ENCODE measurements at places on chromosomes 1 and 21.

DNA sequence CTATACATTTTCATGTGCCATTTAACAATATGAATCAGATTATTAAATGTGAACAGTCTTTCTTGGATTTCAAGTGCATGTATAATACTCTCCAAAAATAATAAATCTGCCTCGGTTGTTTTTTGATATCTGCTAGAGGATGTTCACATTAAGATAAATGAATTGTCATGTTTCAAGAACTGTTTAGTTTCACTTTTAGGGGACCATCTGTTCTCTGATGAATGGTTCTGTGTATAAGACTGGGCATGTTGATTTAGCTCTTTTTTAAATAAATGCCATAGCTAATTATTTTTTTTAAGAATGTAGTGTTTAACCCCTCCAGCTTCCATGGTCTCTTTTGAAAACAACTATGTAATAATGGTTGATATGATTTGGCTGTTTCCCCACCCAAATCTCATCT, 1245.1 kb upstream of the ADGRL4 start:
- no peak for DNase-seq

DNA sequence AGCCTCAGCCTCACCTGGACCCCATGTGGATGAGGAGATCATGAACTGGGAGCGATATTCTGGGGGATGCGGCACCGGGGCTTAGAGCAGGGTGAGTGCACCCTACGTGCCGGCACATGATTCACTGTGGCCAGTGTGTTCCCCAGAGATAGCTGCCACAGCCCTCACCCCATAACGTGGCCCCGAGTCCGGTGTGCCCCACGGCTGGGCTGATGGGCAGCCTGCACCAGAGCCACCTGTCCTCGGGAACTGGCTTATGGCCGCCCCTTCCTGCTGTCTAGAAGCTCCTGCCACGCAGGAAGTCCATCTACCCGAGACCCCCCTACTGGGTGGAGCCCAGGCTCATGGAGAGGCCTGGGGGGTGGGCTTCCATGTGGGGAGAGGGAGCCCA, 39.1 kb upstream of the SLC19A1 start:
- no peak for DNase-seq

DNA sequence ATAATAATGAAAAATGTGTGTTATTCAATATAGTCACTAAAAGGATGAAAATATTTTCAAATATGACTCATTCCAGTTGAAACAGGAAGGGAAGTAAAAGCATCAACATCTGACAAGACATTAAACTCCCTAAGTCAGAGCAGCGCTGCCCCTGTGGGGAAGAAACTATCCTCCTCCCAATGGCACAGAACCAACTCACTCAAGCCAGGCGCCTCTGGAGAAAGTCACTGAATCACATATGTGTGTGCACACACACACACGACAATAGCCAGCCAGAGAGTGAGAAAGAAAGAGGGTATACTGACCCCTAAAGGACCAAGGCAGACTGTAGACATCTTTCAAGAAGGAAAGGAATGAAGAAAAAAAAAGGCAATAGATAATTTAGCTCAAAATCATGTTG, 126.9 kb downstream of the SETD4 start:
- no peak for DNase-seq

GRCh38 chr1:77541162-77541545, 141.3 kb downstream of the ZZZ3 start:
- DNase-seq, result no peak

DNA sequence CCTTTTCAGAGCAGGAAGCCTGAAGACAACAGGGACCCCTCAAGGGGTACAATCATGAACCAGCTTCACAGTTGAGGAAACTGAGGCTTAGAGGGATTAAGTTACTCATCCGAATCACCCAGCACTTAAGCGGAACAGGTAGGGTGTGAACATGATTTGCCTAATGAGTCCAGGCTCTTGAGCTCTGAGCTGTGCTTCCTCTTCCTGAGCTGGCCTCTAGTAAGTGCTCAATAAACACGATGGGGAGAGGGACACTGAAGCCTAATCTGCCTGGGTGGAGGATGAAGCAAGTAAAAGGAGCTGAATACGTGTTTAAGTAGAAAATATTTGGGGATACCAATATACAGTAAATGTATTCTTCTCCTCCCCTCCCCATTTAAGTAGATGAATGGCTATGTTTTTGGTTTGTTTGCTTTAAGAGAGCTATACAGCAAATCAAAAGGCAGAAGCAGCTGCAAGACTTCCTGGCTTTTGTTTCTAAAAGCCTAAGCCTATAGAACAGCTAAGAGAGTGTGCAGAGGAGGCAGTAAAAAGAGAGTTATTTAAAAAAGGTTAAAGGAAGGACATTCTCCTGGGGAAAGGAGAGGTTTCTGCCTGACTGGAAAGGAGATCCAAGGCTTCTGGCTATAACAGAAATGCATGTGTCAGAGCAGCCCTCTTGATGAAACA, 20.5 kb downstream of the STPG1 start:
- peak; percentile 22 for DNase-seq

GRCh38 chr1:235622936-235623779, 26.4 kb downstream of the GNG4 start:
- DNase-seq, result no peak

DNA sequence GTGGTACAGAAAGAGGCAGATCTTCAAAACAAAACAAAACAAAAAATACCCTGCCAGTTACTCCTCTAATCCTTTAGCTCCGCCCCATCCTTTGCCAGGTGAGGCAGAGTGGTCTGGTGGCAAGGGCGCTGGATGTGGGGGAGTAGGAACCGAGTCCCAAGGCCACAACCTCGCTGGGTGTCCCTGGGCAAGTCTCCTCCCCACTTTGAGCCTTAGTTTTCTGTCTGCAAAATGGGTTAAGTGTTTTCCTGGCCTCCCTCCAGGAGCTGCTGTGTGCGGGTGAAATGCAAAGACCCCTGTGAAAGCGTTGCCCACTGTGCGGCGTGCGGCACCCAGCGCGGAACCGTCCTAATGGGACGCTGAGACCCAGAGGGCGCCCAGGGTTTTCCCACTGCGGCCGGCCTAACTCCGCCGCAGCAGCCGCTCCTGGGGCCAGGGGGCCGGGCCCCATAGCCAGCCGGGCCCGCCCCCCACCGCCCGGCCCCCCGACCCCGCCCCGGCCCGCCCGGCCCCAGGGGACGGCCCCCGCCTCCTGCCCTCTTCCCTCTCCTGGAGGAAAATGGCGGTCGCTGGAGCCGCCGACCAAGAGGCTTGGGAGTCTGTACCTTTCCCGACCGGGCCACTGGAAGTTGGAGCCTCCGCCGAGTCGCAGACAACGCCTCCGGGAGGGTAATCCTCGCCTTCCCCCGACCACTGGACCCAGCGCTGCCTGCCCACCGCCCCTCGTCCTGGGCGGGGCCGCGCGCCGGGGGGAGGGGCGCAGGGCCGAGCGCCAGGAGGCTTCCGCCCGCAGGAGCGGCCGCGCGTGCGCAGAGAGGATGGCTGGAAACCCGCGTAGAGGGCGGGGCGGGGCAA, at the start of the genes ERMAP and SVBP:
Gene ERMAP (plus strand): TSS at position 538 of the 855 bp plus-strand sequence. CDS start 13,327 bp downstream, outside the sequence.
Gene SVBP (minus strand): TSS at position 813 of the 855 bp plus-strand sequence. CDS start 853 bp downstream, outside the sequence.
- DNase-seq, result peak; percentile 91

DNA sequence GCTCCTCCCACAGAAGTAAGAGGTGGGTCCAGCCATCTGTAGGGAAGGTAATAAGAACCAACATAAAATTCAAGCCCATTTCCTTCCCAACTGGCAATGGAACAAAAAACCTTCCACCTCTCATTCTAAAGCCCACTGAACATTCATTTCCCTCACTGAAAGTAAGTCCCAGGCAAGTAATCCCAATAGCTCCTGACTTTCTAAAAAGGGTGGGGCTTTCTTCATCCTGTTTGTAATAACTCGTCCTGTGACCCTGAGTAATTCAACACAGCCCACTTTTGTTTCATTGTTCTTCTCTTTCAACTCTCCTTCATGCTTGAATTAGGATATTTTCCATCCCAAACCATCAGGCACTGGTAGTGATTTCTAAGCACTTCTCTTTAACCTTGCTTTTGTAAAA, 74.9 kb downstream of the DAB1 start:
- DNase-seq, result no peak

GRCh38 chr1:198316546-198317100, 159.8 kb downstream of the NEK7 start:
- DNase-seq, result no peak

DNA sequence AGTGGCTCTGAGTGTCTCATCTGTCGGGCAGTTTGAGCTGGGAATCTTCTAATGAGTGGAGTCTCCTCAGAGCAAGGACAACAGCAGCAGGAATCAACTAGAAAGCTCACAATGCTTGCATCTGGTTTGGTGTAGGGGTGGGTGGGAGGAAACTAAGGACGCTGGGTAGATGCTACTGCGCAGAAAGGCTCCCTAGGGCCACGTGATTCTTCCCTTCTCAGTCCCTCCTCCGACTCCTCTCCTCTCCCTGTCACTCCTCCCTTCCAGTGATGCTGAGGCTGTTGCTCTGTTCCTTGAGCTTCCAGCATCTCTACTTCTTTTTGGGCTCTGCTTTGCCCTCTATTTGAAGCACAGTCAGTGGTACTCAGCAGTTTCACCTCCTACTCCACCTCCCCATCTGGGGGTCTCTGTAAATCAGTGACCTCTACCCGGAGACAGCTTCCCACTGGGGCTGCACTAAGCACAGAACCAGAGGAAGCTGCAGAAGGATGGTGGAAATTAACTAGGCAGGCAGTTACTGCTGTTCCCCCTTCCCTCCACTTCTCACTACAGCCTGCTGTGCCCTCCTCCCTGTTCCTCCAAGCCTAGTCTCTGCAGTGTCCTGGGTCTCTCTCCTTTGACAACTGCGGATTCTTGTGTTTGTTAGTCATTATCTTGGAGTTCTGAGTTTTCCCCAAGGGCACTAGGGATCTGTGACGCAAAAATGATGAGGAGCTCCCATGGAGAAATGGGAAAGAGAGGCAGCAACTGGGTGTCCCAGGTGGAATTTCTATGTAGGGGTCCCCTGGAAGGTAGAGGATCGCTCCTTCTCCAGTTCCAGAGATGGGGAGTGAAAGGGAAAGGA, 5.8 kb downstream of the LINGO4 start:
- no peak for DNase-seq

DNA sequence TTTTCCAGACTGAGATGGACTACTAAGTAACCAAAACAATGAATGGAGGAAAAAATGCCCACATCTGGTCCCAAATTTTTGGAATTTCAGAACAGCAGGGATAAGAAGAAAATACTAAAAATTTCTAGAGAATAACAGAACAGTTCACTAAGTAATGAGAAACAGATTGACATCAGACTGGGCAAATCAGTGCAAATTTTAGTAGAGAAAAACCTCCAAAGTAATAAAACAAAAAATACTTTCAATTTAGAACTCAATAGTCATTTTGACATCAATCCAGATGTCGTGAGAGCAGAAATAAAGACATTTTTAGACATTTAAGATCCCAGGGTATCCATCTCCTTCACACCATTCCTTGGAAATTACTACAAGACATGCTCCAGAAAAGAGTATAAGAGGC, 39.3 kb downstream of the CRP start:
- DNase-seq, result no peak

DNA sequence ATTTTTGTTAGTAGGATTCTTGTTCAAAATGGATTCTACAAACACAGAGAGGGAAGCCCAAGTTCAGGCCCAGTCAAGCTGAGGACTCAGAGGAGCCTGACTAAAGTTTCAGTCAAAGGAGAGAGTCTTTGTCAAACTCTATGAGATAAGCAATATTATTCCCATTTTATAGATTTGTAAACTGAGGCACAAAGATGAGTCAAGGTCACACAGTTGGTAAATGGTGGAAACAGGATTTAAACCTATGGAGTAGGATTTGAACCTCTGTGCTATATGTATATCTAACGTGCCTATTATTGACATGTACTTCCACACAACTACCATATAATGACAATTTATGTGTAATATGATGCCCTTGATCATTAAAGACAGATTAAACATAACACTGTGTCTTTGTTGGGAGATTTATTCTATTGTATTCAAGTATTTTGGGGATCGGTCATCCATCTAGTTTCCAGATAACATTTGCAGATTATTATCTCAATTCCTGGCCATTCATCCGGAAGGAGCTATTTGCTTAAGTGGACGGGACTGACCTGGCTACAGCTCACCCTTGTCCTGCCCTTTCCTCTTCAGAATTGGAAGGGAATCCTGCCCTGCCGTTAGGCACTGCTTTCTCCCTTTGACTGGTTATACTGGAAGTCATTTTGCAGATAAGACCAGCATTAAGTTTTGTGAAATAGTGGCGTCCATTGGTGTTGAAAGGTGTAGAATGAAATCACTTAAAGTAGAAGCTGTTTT, 86.1 kb upstream of the LMO4 start:
- DNase-seq, result no peak

- no peak for DNase-seq
Measured at GRCh38 chr1:2832506-2833453, 31.3 kb upstream of the TTC34 start.

DNA sequence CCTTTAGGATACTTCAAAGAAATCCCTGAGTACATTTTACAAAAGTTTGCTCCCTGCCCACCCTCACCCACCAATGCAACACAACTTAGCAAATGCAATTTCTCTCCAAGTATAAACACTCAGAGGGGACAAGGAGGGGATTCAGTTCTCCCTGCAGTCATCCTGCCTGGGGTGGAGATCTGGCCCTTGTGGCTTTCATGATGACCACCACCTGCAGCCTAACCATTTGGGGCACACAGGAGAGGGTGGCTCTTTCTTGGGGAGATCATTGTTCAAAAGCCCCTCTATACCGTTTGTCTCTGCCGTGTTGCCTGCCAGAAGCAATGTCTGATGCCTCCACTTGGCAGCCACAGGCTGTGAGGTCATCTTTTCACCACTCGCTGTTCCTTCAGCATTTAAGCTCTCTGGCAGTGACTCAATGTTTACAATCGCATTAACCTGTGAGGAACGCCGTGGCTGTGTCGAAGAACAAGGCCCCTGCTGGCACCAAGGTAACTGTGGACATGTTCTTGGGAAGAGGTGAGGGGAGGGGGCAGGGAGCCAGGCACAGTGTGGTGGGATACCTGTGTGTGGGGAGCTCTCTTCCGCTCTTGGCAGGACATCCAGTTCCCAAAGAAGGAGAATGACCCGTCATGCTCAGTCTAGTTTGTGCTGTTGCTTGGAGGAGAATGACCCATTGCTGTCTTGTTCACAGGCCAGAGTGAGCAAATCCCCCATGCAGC, 103.9 kb upstream of the DUSP10 start:
- DNase-seq, result no peak

- no peak for DNase-seq
Measured at GRCh38 chr1:27971674-27972073, 11.9 kb downstream of the XKR8 start.

- DNase-seq, result no peak
Measured at GRCh38 chr1:18032172-18032859, 75.3 kb upstream of the IGSF21 start.

DNA sequence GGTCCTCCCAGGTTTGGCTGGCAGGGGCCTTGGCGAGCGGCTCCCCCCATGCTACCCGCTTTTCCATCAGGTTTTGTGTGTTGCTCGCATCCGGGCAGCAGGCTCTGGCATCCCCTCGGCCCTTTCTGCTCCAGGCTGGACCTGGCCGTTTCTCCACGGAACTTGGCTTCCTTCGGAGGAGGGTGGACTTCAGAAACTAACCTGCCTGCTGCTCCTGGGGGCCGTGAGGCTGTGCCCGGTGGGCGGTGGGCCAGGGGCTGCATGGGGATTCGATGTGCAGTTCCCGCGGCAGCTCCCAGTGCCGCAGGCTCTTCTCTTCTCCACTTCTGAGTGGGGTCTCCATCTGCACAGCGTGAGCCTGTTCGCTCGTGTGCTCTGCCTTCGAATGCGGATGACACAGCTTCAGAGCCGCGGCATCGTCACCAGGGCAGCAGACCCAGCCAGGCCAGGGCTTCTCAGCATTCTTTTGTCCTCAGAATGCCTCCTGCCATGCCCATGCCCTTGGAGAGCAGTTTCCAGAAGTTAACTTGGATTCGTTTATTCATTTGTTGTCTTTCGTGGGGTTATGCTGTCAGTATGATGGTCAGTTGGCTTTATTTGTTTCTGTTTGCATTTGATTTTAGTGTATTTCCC, 36.4 kb downstream of the PRKCZ start:
- DNase-seq, result no peak

GRCh38 chr1:53575955-53576320, 116.7 kb downstream of the DMRTB1 start:
- DNase-seq, result no peak

- no peak for DNase-seq
Measured at GRCh38 chr1:191886977-191887376, 271.3 kb upstream of the RGS18 start.
